ENCODE measurements at places on chromosomes 16 and 17.

DNA sequence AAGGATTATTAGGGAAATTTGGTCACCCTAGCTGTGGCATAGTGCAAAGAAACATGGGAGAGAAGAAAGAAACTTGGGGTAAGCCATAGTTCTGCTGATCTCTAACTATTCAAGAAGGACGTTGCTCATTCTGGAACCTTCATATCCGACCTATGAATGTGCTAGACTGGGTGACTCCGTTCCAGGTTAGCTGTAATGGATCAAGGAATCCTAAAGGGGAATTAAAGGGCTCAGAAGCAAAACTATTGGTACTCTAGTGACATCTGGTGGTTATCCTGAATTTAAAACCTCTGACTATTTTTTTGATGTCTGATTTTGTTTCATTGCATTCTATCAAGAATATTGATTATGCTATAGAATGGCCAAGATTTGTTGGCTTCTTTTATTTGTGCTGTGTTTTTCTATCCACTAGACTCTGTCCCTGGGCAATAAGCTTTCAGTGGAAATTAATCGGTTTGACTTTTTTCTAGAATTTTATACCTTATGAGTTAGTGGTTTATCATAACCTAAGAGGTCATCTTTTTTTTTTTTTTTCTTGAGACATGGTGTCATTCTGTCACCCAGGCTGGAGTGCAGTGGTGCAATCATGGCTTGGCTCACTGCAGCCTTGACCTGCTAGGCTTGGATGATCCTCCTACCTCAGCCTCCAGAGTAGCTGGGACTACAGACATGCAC lies 19.5 kb downstream of the PCTP start:
- DNase-seq: peak; percentile 15

GRCh38 chr16:12016291-12016947 lies 39.9 kb downstream of the SNX29 start:
- DNase-seq: no peak

- DNase-seq: peak; percentile 78
These were observed 197.6 kb downstream of the XYLT1 start for GRCh38 chr16:17273142-17273561.

DNA sequence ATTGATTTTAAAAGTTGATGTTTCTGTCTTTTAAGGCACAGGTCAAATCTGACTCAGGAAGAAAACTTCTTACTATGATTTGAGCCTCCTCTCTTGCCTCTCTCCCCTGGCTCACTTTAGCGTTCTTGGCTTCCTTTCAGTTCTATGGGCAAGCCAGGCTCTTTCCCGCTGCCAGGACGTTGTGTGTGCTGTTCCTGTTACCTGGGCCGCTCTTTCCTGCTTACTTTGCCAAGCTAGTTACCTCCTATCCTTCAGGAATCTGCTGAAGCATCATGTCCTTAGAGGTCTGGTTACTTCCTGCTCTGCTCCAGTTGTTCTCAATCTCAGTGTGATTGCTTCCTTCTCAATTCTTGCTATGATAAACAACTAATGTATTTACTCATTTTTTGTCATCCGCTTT lies 1108.5 kb upstream of the EEF2KMT start:
- no peak for DNase-seq

DNA sequence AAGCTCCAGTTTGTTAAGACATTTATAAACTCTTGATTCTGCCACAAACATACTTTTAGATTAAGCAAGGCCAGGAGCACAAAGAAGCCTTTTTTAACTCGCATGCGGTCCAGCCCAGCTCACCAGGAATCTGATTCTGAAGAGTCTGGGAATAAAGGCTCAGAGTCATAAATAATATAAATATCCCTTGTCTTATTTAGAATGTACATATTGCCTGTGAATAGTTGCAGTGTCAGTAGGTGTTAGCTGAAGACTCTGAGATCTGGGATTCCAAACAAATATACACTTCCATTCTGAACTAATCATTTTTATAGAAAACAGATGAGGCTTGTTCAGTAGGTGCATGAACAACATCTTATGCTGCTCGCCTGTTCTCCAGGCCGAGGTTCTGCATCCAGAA lies 59.1 kb upstream of the ELAC2 start:
- no peak for DNase-seq

DNA sequence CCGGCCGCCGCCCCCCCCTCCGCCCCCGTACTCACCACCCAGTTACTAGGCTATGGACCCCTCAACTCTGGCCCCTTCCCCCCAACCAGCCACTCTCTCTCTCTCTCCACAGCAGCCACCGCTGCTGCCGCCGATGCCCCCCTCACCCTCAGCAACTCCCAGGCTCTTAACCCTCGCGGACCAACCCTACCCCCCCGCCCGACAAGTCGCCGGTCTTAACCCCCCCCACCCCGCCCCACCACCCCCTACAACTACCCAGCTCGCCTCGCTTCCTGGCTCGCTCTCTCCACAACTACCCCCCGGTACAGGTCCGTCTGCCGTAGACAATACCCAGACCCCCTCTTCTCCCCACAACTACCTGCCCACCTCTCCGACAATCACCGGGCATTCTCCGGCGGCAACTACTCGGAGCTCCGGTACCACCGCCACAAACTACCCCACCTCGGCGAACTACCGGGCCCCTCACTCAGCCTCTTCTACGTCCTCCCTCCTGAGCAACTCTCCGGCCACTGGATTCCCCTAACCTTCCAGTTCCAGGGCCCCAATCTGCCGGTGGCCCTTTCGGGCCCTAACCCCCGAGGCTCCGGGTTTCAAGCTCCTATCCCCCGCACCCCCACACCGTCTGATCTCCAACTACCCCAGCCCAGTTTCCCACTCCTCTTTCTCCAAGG lies 702 bp downstream of the PHF23 start:
- DNase-seq: peak; percentile 4
